ENCODE measurements at places on chromosomes 2 and 18.

- H3K4me3 ChIP-seq = no peak overlapping the region
- H3K4me1 ChIP-seq = peaks cover 7% of the 10 kb centered on the region
- H3K27me3 ChIP-seq = no peaks in the 10 kb centered on the region
- DNase-seq = no peak
- no peak overlapping the region for H3K27ac ChIP-seq
These were observed 34.9 kb upstream of the LCLAT1 start for GRCh38 chr2:30412047-30412683.

GRCh38 chr18:58359620-58360019 lies 269.3 kb downstream of the ALPK2 start:
- H3K27me3 ChIP-seq = no peaks in the 10 kb centered on the region
- no peak for DNase-seq
- peaks cover 5% of the 10 kb centered on the region for H3K4me1 ChIP-seq
- no peak overlapping the region for H3K27ac ChIP-seq
- H3K36me3 ChIP-seq = peaks cover 58% of the 10 kb centered on the region

DNA sequence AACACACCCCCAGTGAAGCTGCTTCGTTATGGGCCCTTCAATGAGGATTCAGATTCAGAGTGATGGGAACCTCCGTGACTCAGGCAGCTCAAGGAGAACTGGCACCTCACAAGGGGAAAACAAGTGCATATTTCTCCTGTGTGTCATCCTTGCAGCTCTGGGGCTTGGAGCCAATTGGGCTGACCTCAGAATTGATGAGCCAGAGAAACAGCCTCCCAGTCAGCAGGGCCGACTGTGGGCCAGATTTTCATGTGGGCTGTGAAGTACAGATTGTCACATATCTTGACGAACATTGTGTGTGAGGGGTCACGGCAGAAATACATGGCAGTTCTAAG lies 189.6 kb upstream of the SP5 start:
- peak; percentile 79 for DNase-seq
- no peak overlapping the region for H3K4me3 ChIP-seq
- no peaks in the 10 kb centered on the region for H3K36me3 ChIP-seq
- H3K27me3 ChIP-seq = no peaks in the 10 kb centered on the region

GRCh38 chr18:64539847-64540246 lies 391.0 kb upstream of the LINC00305 start:
- H3K4me1 ChIP-seq = no peaks in the 10 kb centered on the region
- no peak overlapping the region for H3K27ac ChIP-seq
- no peak for DNase-seq
- H3K36me3 ChIP-seq = no peaks in the 10 kb centered on the region
- H3K27me3 ChIP-seq = no peaks in the 10 kb centered on the region

DNA sequence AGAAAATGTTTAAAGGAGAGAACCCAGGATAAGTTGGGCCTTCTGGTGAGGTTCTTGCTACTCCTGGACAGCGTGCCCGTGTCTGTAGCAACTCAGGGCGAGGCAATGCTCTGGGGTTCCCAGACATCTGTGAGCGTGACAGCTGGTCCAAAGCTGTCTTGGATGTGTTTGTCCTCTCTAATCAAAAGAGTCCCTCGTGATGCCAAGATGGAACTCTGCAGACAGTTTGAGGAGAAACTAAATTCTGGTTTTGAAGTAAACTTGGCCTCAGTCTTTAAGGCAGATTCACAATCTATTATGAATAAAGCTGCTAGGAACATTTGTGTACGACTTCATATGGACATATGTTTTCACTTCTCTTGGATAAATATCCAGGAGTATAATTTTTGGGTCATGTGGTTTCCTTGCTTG lies 47.3 kb downstream of the TMEM17 start:
- H3K4me3 ChIP-seq = no peak overlapping the region
- no peak overlapping the region for H3K27ac ChIP-seq
- H3K4me1 ChIP-seq = no peaks in the 10 kb centered on the region
- no peaks in the 10 kb centered on the region for H3K36me3 ChIP-seq

- H3K27me3 ChIP-seq = no peaks in the 10 kb centered on the region
- no peaks in the 10 kb centered on the region for H3K4me1 ChIP-seq
- no peak overlapping the region for H3K27ac ChIP-seq
- no peaks in the 10 kb centered on the region for H3K36me3 ChIP-seq
These were observed 13.2 kb upstream of the ATP6V1B1 start for GRCh38 chr2:70922235-70923234.

- H3K4me1 ChIP-seq = no peaks in the 10 kb centered on the region
- DNase-seq = no peak
- H3K36me3 ChIP-seq = no peaks in the 10 kb centered on the region
These were observed 81.6 kb downstream of the TPO start for GRCh38 chr2:1494906-1495305.

- H3K27me3 ChIP-seq = no peaks in the 10 kb centered on the region
- no peak for DNase-seq
- no peaks in the 10 kb centered on the region for H3K36me3 ChIP-seq
- no peak overlapping the region for H3K27ac ChIP-seq
- H3K4me1 ChIP-seq = peaks cover 28% of the 10 kb centered on the region
- H3K4me3 ChIP-seq = no peak overlapping the region
These were observed 185.8 kb downstream of the FMNL2 start for GRCh38 chr2:152520759-152521158.

- no peak for DNase-seq
- no peak overlapping the region for H3K27ac ChIP-seq
- H3K36me3 ChIP-seq = peaks cover 7% of the 10 kb centered on the region
These were observed 10.4 kb upstream of the FAM228A start for GRCh38 chr2:24164416-24164973.

DNA sequence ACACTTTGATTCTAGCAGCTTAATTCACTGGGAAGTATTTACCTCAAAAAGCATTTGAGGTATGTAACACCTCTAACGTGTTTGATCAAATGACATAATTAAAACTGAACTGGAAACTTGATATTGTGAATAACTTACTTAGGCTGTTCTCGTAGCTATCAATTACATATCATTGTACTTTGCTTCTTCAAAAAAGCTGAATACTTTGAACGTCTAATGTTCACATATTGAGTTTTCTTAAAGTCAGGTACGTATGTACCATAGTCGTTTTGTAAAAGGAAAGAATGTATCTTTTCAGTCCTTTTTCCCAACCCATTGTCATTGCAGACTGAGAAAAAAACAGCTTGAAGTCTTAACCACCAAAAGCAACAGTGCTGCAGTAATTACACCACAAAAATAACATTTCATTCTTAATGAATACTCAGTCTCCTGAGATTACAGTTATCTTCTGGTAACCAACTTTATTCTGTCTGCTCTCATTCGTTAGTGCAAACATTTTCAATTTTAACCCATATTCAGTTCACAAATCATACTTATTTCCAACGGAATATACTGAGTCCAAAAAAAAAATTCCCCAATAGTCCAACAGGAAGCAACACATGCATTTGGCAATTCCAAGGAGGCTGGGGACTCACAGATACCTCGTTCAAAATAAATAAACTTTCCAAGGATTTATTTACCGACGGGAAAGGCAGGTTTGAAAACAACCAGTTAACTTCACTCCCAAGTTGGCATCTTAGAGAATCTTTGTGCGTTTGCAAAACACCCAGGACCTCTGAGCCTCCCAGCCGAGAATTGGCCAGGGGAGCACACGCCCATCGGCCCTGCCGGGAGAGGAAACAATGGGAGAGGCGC lies 1.1 kb downstream of the CHN1 start:
- no peaks in the 10 kb centered on the region for H3K27me3 ChIP-seq
- DNase-seq = no peak
- H3K36me3 ChIP-seq = no peaks in the 10 kb centered on the region
- H3K4me3 ChIP-seq = peak overlapping the region; percentile 76
- H3K4me1 ChIP-seq = no peaks in the 10 kb centered on the region

GRCh38 chr2:113219889-113220641 lies 46.3 kb downstream of the PSD4 start:
- no peak overlapping the region for H3K27ac ChIP-seq
- H3K36me3 ChIP-seq = no peaks in the 10 kb centered on the region
- no peak for DNase-seq
- no peaks in the 10 kb centered on the region for H3K27me3 ChIP-seq
- H3K4me3 ChIP-seq = no peak overlapping the region

DNA sequence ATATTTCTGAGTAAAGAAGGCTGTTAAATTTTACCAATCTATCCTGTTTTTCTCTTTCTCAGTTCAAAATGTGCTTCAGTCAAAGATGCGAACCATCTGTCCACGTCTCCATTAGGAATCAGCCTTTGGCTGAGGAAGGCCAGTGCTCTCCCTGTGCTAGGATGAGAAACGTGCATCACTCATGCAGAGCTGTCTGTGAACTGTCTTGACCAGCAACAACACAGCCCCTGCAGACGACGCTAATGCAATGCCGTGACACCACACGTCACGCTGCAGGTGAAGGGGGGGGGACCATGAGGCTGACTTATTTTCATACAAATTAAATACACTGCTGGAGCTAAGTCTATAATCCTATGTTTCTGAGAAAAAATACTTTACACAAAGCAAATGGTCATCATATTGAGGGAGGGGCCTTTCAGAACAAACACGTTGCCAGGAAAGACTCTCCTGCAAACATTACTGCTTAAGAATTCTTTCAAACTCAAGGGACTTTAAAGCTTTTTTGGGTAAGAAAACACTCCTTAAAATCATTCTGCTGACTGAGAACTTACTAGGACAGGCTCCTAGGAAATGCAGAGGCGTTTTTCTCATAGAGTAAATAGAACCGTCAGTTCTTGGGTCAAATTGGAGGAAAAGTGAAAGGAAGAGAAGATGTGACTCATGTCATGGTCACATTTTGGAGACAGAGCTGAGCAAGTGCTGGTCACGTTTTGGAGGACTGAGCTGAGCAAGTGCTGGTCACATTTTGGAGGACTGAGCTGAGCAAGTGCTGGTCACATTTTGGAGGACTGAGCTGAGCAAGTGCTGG lies 97.0 kb downstream of the MBP start:
- no peaks in the 10 kb centered on the region for H3K27me3 ChIP-seq
- H3K4me1 ChIP-seq = peaks cover 5% of the 10 kb centered on the region
- H3K36me3 ChIP-seq = no peaks in the 10 kb centered on the region
- H3K27ac ChIP-seq = no peak overlapping the region
- H3K4me3 ChIP-seq = no peak overlapping the region

Measured in psoas muscle (tissue), 8 donors.